ENCODE measurements at places on chromosomes 7 and 10.
A peak's percentile ranks its signal among the peaks of the same experiment; 100 is the strongest.

DNA sequence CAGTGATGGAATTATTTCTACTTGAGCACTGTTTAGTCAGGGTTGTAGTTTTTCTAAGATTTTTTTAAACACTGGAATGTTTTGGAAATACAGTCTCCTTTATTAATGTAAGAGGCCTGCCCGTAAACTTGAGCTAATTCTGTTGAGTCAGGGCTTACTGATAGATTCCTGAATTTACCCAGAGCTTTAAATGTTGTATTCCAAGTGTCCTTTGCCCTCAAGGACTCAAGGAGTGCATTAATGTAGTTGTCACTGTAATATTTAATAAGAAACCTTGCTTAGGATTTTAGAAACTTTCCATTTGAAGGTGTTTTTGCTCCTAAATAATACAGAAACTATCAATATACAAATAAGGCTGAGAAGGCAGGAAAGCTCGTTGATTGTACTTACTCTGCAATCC, 89.2 kb downstream of the MACC1 start:
- DNase-seq = no peak

- DNase-seq = no peak
These were observed 16.2 kb upstream of the AHCYL2 start for GRCh38 chr7:129208667-129209066.

- no peak for DNase-seq
These were observed 31.6 kb downstream of the CCDC3 start for GRCh38 chr10:12969951-12970350.

DNA sequence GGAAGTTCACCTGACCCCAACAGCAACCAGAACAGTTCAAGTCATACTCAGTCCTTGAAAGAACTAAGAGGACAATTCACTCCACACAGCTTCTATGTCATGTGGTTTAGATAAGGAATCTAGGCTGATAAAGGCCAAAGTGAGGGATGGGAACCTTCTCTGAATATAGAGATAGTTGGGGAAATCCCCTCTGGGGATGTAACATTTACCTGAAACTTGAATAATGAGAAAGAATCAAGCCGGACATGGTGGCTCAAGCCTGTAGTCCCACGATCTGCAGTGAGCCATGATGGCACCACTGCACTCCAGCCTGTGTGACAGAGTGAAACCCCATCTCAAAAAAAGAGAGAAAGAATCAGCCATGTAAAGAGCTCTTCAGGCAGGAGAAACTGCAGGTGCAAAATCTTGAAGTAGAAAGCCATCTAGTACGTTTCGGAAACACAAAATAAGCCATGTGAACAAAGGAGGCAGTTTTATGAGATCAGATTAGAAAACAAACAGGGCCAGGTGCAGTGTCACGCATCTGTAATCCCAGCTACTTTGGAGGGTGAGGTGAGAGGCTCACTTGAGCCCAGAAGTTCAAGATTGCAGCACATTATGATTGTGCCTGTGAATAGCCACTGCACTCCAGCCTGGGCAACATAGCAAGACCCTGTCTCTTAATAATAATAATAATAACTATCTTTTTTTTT, 4.5 kb upstream of the DNMBP start:
- DNase-seq = no peak

DNA sequence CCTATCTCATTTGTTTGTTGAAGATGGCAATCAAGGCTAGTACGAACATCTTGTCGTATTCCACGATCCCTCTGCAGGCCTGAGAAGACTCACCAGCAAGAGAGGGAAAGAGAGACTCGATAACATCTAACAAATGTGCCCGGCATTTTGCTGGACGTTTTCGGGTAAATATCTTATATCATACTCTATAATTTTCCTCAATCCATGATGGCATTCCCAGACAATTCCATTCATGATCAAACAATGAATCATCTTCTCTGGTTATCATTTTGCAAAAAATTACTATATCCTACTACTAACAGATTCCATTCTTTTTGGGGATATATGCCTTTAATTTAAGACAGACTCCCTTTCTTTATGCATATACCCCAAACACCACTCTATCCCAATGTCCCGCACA, 118.1 kb downstream of the TYW1B start:
- no peak for DNase-seq

DNA sequence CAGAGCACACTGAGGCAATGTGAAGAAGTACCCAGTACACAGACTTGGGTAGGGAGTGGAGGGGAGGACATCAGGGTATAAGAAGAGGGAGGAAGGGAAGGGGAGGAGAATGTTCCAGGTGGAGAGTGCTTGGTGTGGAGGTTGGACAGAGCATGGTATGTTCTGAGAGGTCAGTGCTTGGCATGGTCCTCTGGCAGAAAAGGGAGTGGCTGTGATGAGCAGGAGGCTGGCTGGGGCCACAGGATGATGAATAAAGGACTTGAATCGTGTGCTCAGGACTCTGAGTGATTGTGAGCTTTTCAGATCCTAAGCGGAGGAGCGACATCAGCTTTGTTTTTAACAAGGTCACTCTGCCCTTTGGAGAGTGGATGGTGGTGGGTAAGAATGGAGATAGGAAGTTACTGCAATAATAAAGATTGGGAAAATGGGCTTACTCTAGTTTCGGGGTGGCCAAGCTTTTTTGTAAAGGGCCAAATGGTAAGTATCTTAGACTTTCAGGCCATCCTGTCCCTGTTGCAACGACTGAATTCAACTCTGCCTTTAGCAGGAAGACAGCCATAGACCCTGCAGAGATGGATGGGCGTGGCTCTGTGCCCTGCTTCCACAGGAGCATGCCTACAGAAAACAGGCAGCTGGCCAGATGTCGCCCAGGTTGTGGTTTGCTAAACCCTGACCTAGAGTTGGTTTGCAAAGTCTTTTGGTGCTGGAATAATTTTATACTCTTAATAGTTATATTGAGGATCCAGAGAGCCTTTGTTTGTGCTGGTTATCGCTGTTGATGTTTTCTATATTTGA, 8.4 kb downstream of the PPP2R2D start:
- DNase-seq = no peak

DNA sequence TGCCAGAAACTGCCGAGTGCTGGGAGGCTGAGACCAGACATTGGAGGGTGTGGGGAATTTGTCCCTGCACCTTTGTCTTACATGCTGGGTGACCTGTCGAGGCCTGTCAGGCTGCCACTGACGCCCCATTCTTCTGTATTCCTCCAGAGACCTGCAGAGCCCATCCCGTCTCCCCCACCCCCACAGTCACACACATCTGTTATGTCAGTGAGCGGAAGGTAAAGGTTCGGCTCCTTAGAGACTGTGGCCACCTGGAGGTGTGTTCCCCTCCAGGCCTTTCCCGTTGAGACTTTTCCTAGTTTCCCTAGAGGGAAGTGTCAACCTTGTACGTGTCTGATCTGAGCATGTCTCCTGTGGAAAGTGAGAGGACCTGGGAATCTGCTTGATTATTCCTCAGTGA, 84.5 kb downstream of the ATXN7L1 start:
- no peak for DNase-seq

DNA sequence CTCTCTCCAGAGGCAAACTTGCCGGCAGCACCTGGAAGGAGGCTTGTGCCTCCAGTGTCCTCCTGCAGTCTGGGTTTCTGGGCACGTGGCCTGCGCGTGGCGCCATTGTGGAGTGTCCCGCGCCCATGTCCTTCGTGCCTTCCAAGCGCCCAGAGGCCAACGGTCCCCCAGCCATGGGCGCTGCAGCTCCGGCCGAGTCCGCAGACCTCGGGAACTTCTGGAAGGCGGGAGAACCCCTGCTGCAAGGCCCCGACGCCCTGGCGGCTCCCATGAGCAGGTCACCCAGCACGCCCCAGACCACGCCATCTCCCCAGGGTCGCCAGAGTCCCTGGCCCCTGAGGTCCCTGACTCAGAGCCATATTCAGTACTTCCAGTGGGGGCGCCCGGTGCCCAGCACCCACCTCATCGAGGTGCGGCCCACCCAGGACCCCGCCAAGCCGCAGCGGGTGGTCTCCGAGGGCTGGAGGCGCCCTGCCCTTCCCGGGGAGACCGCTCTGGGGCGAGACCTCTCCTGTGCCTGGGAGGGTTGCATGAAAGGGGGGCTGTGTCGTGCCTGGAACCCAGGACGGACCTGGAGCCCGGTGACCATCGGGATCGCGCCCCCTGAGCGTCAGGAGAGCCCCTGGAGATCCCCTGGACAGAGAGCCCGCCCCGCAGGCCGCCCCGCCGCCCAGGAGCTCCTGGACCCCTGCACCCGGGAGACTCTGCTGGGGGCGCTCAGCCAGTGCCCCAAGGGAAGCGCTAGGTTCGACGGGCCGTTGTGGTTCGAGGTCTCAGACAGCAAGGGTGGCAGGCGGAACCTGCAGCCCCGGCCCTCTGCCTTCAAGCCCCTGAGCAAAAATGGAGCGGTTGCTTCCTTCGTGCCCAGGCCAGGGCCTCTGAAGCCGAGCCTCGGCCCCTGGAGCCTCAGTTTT, at the start of gene POM121L12:
TSS of gene POM121L12 (plus strand) at position 135 of the 914 bp plus-strand sequence. CDS start at position 174, 39 bp downstream.
- no peak for DNase-seq

GRCh38 chr10:20616918-20617810, 279.9 kb downstream of the NEBL start:
- no peak for DNase-seq

DNA sequence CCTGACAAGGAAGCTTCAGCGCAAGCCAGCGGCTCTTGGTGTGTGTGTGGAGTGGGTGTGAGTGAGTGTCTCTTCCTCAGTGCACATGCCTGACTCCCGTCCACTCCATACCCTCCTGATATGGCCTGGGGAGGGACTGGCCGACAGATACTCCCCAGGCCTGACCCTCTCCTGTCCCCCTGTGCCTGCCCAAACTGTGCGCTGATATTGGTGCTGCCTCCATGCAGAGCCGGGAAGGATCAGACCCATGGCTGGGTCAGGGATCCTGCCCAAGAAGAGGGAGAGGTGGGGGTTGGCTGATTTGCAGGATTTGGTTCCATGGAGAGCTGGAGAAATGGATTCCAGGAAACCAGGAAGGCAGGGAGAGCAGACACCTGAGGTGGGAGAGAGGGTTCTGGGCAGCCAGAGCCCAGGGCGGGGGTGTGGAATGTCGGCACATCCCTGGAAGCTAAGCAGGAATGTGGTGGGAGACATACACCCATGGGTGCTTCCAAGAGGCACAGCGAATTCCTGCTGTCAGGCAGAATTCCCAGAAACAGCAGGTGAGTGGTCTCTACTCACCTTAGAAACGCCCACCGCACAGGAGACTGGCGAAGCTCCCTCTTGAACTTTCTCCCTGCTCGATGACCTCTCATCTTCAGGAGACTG, 6.3 kb downstream of the CALML5 start:
- no peak for DNase-seq

- no peak for DNase-seq
These were observed 14.9 kb downstream of the ASZ1 start for GRCh38 chr7:117412390-117412789.

DNA sequence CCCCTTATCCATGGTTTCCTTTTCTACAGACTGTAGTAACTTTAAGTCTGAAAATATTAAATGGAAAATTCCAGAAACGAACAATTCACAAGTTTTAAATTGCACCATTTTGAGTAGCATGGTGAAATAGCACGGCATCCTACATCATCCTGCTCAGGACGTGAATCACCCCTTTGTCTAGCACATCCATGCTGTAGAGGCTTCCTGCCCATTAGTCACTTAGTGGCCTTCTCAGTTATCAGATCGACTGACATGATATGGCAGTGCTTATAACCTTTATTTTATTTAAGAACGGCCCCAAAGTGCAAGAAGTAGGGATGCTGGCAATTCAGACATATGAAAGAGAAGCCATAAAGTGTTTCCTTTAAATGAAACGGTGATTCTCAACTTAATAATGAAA, 82.7 kb downstream of the CPXM2 start:
- no peak for DNase-seq

DNA sequence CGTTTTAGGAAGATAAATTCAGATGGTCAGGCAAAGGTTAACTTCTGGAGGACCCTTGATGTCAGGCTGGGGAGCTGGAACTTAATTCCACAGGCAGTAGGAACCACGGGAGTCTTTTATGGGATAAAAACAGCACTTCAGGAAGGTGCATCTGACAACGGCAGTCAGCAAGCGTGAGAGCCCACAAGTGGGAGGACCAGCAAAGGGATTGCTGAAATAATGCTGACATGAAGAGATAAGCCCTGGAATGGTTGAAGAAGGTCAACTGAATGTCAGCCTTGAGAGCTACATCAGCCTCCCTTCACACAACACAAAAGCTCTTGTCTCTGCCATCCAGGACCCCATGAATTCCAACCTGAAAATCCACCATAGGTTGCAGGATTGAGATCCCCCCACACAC, 138.8 kb downstream of the SORCS1 start:
- DNase-seq = no peak

GRCh38 chr7:17651341-17651740, 289.0 kb downstream of the SNX13 start:
- no peak for DNase-seq

- DNase-seq = peak; percentile 46
These were observed 54.2 kb downstream of the GUSB start for GRCh38 chr7:65927489-65928448.

DNA sequence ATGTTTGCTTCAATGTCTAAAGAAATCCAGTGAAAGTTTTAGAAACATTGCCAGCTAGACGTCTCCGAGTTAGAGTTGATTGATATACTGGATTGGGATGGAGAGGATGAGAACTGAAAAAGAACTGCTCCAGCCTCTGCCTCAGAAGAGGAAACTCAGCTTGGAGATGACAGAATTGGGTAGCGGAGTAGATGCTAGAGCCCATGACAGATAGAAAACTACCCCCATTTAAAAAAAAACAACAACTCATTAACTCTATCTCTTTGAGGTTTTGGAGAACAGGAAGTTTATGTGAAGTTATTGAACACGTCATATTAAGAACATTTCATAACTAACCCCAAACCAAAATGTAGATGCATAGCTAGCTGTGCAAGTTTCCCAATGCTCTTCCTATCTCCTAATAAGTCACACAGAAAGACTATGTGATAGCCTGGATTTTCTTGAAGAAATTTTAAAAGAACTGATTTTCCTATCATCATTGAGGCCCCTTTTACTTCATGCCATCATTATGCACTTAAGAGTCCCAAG, 28.3 kb upstream of the AFAP1L2 start:
- no peak for DNase-seq

DNA sequence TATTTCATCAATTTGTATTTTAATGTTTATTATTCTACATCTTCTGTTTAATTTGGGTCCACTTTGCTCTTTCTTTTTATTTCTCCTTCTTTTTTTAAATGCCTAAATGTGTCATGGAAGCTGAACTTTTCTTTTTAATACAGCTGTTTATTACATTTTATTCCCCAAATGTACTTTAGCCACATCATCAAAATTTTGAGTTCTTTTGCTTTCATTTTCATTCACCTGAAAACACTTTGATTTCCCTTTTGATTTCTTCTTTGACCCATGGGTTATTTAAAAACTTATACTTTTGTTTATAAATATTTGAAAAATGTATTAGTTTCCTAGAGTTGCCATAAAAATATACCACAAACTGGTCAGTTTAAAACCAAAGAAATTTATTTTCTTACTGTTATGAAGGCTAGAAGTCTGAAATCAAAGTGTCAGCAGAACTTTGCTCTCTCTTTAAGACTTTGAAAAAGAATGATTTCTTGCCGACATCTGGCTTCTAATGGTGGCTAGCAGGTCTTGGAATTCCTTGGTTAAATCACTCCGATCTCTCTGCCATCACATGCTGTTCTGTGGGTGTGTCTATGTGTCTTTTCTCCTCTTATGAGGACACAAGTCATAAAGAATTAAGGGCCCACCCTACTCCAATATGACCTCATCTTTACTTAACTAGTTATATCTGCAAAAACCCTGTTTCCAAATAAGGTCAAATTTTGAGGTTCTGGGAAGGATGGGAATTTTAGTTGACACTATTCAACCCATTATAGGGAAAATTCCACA, 225.5 kb downstream of the ANKRD7 start:
- DNase-seq = no peak

GRCh38 chr10:4201866-4202825, 417.1 kb upstream of the KLF6 start:
- no peak for DNase-seq

GRCh38 chr10:120131183-120131582, 238.7 kb downstream of the SEC23IP start:
- DNase-seq = no peak

GRCh38 chr7:16178092-16178491, 243.2 kb downstream of the CRPPA start:
- no peak for DNase-seq
